ENCODE measurements at places on chromosomes 6 and 20. TPM values are rescaled to one million over a fixed set of nuclear protein-coding genes. Genes with fewer than 3 reads are reported as not detected.

DDAH2 gene
- 121 TPM for total RNA-seq

PRR18 gene
- total RNA-seq: not detected

DEFB121 gene
- total RNA-seq: not detected

EZR gene
- total RNA-seq: 46.0 TPM

CAP2 gene
- 67.1 TPM for total RNA-seq

BRPF3 gene
- 26.9 TPM for total RNA-seq

CST5 gene
- total RNA-seq: not detected

TRERF1 gene
- total RNA-seq: 4.6 TPM

CGA gene
- total RNA-seq: not detected

NMBR gene
- total RNA-seq: not detected

VGLL2 gene
- total RNA-seq: not detected

PRSS16 gene
- total RNA-seq: not detected

DEFB132 gene
- not detected for total RNA-seq

RNF182 gene
- total RNA-seq: 0.54 TPM

Measured in sigmoid colon (tissue), 7 donors.